ENCODE measurements at places on chromosomes 7 and 10.
A peak's percentile ranks its signal among the peaks of the same experiment; 100 is the strongest.

DNA sequence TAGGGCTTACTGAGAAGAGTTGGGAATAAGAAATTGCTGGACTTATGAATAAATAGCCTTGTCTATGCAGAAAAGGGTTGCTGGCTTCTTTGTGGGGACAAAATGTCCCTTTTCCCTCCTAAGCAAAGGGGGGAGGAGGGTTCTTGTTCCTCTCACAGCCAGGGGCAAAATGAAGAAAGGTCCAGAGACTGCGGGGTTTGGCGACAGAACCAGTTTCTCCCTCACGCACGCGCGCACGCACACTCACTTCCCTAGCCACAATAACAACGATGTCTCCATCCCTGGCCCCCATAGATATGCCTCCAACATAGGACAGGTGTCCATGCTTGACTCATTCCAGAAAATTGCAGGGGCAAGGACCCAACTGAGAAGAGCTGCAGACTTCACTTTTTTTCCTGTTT is 3.3 kb downstream of the ZMIZ1 start:
- peak; percentile 24 for DNase-seq

DNA sequence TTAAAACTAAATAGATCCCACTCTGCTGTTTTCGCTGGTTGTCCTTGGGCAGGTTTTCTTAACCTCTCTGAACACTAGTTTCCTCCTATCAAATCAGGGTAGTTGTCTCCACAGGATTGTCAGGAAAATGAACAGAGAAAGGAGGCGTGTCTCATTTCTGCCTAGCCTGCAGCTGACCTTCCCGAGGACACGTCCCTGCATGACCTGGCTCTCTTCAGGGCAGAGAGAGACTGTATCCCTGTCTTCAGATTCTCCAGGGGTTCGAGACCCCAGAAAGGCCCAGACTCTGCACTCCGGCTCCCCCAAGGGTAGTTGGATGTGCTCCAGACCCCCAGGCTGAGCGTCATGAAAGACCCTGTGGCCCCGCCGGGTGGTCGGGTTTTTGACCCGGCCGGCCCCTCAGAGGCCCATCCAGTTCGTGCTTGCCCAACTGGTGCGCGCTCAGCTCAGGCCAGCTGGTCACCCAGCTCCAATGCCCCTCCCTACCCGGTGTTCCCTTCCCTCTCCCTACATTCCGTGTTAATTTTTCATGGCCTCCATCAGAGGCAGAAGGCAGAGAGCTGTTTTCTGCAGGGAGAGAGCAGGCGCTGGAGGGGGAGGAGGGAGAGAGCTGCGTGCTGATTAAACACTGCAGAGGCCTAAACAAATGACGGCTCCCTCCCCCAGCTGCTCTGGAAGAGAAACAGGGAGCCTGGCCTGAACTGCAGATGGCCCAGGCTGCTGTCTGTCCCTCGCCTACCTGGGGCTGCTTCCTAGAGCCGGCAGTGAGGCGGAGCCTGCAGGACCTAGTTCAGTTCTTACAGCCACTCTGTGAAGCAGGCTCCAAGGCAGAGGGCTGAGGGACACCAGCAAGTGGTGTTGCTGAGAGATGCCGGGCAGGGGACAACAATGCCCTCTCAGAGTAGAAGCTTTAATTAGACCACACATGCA is 86.2 kb upstream of the PPIF start:
- DNase-seq = peak; percentile 62

- DNase-seq = peak; percentile 65
Measured at GRCh38 chr7:32479574-32480200, 10.5 kb downstream of the LSM5 start.

DNA sequence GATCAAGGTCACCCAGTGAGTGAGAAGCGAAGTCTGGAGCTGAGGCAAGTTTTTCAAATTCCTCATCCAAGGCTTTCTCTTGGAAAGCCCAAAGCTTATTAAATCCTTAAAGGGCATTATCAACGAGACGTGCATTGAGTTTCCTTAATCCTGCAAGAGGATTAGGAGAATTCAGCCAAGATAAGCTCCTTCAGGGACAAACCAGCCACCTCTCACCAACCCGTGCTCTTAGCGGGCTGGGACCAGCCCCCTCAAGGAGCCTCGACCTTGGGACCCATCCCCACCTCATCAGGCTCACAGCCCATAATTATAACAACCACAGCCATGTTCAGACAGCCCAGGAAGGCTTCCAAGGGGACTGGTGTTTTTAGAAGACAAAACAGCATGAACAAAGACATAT is 12.0 kb upstream of the SLC29A4 start:
- no peak for DNase-seq

GRCh38 chr7:31776616-31777015 is 89.6 kb downstream of the PPP1R17 start:
- peak; percentile 82 for DNase-seq

DNA sequence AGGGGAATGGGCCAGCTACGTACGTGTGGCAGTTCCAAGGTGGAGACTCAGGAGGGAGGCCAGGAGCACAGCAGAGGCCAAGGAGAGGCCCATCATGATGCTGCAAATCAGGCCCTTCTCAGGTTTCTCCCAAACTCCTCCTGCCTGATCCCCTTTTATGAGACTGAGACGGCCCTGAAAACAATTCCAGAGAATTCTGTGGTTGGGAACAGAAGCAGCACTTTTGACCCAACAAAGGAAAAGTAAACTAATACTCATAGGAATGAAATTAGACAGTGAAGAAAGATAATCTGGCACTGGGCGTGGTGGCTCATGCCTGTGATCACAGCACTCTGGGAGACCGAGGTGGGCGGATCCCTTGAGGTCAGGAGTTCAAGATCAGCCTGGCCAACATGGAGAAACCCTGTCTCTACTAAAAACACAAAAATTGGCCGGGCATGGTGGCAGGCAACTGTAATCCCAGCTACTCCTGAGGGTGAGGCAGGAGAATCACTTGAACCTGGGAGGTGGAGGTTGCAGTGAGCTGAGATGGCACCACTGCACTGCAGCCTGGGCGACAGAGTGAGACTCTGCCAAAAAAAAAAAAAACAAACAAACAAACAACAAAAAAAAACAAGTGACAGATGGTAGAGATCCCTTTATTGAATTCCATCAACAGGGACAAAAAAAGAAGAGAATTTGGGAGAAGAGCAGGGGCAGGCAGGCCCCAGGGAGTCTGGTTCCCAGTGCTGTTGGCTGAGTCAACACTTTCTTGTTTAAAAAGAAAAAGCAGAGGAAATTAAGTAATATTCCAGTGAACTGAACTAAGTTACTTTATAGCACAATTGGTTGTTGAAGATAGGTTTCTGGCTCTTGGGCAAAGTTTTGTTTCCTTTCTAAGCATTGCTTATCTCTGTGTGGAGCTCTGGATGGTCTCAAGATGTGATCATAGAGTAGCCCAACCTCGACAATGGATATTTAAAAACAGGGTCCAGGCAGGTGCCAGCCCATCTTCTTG is at the start of gene CCL26:
CCL26 (minus strand) TSS at position 131 of the 997 bp plus-strand sequence; CDS start at position 96, 35 bp downstream.
- DNase-seq = peak; percentile 92

DNA sequence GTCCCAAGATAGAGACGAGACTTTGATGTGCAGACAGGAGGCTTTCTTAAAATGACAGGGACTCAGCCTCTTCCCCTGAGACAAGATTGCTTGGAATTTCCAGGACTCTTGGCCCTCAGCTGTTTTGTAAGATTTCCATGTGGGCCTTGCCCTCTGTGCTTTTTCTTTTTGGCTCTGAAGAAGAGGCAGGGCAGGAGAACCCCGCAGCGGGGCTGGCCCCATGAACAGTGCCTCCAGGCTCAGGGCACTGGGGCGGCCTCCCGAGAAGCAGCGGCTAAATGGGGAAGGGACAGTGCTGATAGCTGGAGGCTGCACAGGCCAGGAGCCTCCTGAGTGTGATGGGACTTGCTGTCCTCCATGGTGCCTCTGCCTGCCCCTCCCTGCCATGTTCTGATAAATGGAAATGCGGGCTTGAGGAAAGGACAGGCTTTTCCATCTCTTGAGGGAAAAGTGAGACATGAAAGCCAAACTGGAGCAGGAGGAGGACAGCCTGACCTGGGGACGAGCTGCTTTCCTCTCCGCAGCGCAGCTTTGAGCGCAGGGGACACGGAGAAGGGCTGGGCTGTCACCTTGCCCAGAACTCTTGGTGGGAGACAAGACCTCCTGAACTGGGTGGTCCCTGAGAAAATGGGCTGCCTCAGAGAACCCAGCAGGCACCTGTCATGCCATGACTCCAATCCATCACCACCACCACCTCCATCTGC is 12.1 kb downstream of the SAP25 start:
- no peak for DNase-seq
